Camera-type eye (tissue), 1 donor: ENCODE measurements at places on chromosomes 7 and 10. TPM values are rescaled to one million over a fixed set of nuclear protein-coding genes. Genes with fewer than 3 reads are reported as not detected.

Gene PAPOLB
- total RNA-seq: 1.5 TPM

Gene RAPGEF5
- total RNA-seq: 90.2 TPM

Gene RADIL
- 7.8 TPM for total RNA-seq

Gene UNC5B
- total RNA-seq: 10.9 TPM
